Stimulated activated CD4-positive, alpha-beta T cell treated with anti-CD3 and anti-CD28 coated beads, Interleukin-15, amount 100 ng/mL, for 1 hour (primary cell): ENCODE measurements at places on chromosomes 12 and 14.

GRCh38 chr14:90658541-90658967 lies 157.7 kb downstream of the TTC7B start:
- no peak for DNase-seq

DNA sequence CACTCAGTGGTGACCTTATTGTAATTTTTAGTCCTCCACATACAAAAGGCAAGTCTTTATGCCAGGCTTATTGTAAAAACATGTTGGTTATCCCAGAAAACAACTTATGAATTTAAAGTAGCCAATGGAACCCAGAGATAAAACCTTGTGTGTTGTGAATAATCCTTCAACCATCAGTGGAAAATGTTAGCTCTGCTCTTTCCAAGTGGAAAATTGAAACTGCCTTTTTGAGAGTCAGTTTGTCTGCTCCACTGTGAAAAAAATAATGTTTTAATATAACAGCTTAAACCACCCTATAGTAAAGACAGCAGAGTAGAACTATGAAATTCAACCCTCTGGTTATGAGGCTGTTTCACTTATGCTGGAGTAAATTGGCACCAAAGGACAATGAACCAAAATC lies 112.0 kb downstream of the TTLL5 start:
- DNase-seq, result no peak

DNA sequence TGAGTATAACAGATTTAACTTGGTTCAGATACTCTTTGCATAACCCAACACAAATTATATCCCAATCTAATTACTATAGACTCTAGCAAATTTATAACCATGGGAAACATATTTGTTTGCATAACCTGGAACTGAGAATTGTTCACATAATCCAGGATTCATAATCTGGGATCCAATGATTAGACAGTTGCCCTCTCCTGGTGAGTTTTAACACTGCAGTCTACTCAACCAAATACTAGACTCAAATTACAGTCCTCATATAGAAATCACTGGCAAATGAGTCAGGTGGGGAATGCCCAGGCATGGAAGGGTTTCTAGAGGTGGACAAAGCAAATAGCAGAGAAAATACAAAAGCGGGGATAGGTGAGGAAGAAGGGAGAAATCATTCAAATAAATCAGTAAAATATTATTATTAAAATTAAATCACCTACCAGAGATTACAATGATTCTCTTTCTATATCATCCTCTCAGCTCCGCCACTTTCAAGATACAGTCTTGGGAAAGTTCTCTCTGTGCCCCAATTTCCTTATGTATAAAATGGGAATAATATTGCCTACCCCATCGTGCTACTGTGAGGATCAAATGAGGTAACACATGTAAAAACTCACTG lies 9.4 kb downstream of the GCH1 start:
- DNase-seq, result no peak

DNA sequence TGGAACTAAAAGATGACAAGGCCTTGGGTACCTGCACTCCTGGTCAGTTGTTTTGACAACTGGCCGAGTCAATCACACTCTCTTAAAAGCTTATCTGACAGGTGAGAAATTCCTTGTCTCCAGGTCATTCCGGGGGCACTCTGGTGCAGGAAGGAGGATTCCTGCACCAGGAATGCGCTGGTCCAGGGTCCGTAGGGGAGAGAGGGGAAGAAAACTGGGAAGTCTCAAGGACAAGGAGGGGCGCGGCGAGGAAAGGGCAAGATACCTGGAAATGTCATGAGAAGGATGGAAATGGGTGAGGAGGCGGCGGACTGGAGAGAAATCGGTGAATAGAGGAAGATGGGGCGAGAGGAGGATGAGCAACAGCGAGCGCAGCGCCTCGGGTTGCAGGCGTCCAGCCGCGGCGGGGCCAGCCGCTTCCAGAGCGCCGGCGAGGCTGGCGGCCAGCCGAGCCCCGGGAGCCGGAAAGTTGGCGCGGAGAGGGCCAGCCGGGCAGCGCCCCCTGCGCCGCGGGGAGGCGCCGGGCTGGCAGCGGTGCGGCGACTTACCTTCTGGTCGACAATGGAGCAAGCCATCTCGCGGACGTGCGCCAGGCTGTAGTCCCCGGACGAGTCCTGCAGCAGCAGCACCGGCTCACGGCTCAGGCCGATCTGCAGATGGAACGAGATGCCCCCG lies 809 bp downstream of the PRKD1 start:
- DNase-seq, result no peak

- no peak for DNase-seq
These were observed 42.6 kb upstream of the PTPRR start for GRCh38 chr12:70963081-70963660.

GRCh38 chr14:85319998-85320630 lies 209.8 kb upstream of the FLRT2 start:
- no peak for DNase-seq

- DNase-seq, result peak; percentile 32
These were observed 62.4 kb upstream of the PLBD1 start for GRCh38 chr12:14629832-14630710.

- DNase-seq, result no peak
These were observed 19.7 kb upstream of the YY1 start for GRCh38 chr14:100219126-100219785.

DNA sequence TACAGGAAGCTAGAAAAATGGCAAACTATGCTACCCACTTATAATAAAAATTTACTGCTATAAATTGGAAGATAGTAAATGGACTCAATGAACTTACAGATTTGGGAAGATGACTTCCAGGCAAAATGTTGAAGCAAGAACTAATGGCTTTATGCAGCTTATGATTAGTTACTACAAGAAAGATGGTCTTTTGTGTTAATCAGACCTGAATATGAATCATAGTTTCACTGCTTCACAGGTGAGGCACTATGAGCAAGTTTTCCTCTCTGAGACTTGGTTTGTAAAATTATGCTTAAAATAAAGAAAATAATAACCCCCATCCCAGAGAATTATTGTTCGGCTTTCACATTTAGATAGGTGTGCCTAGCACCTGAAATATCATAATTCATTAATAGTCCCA lies 19.8 kb upstream of the DCN start:
- no peak for DNase-seq
